T-cell (primary cell): ENCODE measurements at places on chromosomes 5 and 9. TPM values are rescaled to one million over a fixed set of nuclear protein-coding genes. Genes with fewer than 3 reads are reported as not detected.

DNA sequence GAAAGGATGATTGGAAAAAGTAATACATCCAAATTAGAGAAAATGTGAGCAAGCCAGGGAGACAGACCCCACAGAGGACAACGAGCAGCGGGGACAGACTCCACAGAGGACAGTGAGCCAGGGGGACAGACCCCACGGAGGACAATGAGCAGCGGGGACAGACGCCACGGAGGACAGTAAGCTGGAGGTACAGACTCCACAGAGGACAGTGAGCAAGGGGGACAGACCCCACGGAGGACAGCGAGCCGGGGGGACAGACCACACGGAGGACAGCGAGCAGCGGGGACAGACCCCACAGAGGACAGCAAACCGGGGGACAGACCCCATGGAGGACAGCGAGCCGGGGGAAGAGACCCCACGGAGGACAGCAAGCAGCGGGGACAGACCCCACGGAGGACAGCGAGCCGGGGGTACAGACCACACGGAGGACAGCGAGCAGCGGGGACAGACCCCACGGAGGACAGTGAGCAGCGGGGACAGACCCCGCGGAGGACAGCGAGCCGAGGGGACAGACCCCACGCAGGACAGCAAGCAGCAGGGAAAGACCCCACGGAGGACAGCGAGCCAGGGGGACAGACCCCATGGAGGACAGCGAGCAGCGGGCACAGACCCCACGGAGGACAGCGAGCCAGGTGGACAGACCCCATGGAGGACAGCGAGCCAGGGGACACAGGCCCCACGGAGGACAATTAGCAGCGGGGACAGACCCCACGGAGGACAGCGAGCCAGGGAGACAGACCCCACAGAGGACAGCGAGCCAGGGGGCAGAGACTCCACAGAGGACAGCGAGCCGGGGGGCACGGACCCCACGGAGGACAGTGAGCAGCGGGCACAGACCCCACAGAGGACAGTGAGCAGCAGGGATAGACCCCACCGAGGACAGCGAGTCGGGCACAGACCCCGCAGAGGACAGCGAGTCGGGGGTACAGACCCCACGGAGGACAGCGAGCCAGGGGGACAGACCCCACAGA is 1.9 kb upstream of the ZDHHC11 start:
- H3K4me1 ChIP-seq = no peaks in the 10 kb centered on the region
- H3K4me3 ChIP-seq = no peak overlapping the region
- H3K36me3 ChIP-seq = no peaks in the 10 kb centered on the region
- H3K27me3 ChIP-seq = peaks cover 37% of the 10 kb centered on the region
- no peak overlapping the region for H3K27ac ChIP-seq

DNA sequence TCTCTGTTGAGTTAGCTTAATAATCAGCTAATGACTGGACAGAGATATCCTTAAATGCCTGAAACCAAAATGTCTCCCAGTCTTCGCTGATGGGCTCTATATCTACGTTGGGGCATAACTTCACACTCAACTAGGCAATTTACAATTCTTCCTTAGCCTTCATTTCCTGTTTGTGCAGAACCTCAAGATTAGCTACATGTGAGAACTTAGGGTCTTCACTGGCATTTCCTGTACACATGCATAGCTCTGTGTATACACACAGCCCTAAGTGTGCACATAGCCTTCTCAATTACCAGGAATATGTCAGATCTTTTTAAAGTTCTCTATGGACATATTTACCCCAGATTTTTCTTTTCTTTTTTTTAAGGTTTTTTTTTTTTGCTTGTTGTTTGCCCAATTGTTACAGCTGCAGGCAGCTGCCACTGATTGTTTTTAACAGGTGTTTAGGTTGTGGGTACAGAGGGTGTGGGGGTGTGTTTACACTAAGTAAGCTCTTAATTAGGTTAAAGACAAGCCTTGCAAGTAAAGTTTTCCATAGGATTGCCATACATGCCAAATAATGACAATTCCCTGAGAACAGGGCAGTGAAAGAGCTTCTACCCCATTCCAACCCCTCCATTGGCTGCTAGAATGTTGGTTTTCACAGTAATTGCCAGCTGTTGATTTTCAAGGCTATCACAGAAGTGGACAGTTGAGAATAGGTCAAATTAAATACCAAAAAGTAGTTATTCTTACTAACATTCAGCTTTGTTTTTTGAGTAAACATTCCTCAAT is 441.0 kb downstream of the TLE4 start:
- no peak overlapping the region for H3K4me3 ChIP-seq
- DNase-seq = no peak
- no peaks in the 10 kb centered on the region for H3K36me3 ChIP-seq
- no peaks in the 10 kb centered on the region for H3K4me1 ChIP-seq

GRCh38 chr5:33850100-33850594 is 41.6 kb downstream of the ADAMTS12 start:
- H3K36me3 ChIP-seq = no peaks in the 10 kb centered on the region
- H3K4me3 ChIP-seq = no peak overlapping the region
- H3K4me1 ChIP-seq = peaks cover 3% of the 10 kb centered on the region
- H3K27me3 ChIP-seq = no peaks in the 10 kb centered on the region

DNA sequence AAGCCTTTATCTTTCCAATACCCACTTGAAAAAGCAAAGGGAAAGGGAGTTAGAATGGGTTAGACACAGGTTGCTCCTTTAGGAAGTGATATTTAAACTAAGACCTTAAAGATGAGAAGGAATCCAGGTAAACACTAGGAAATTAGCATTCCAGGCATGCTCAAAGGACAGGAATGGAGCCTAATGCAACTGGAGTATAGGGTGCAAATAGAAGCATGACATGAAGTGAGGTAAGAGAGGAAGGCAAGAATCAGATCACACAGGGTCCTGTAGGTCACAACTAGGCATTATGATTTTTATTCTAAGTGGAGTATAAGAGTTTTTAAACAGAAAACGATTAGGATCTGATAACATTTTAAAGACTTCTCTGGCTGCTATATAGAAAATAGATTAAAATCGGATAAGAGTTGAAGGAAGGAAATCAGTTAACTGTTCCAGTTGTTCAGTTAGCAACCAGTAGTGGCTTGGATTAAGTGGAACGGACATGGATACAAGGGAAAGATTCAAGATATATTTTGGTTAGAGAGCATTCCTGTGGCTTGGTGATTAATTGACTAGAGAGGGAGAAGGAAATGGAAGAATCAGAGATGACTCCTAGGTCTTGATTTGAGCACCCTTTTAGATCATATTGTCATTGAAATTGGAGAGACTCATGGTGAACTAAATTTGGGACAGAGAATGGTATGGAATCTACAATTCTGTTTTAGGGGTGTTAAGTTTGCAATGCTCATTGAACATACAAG is 95.9 kb downstream of the FBXO4 start:
- no peaks in the 10 kb centered on the region for H3K4me1 ChIP-seq
- no peak overlapping the region for H3K27ac ChIP-seq
- no peak overlapping the region for H3K4me3 ChIP-seq
- H3K36me3 ChIP-seq = no peaks in the 10 kb centered on the region

- H3K4me1 ChIP-seq = peaks cover 9% of the 10 kb centered on the region
- H3K27ac ChIP-seq = no peak overlapping the region
- no peak for DNase-seq
These were observed 99.4 kb upstream of the MVB12B start for GRCh38 chr9:126226991-126227936.

The SPATA6L gene
- total RNA-seq = 5.2 TPM

DNA sequence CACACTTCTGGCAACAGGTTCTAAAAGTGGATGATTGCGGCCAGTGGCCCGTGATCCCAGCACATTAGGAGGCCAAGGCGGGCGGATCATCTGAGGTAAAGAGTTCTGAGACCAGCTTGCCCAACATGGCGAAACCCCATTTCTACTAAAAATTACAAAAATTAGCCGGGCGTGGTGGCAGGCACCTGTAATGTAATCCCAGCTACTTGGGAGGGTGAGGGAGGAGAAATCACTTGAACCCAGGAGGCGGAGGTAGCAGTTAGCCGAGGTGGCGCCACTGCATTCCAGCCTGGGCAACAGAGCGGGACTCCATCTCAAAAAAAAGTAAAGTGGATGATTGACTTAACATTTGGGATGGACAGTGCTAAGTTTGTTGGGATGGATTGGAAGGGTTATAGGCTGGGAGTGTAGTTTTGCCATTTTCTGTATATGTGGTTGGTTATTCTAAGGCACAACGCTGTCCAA is 3.4 kb downstream of the MATR3 start:
- H3K4me3 ChIP-seq = no peak overlapping the region
- DNase-seq = no peak
- no peak overlapping the region for H3K27ac ChIP-seq
- H3K4me1 ChIP-seq = peaks cover 46% of the 10 kb centered on the region
- H3K36me3 ChIP-seq = no peaks in the 10 kb centered on the region

The TTF1 gene
- 12.5 TPM for total RNA-seq
